ENCODE measurements at places on chromosomes 16 and 17.

DNA sequence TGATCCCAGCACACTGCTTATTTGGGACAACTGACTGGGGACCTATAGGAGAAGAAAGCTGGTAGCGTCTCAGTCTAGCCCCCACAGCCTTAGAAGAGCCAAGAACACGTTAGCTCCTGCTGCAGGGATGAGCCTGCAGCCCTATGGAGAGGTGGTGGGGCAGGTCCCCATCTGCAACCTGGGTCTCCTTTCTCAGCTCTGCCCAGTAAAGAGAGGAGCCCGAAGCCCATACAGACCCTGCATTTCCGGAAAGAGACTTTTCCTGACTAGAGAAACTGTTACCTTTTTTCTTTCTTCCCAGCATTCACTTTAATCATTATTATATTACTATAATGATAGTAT, 788 bp downstream of the METTL22 start:
- no peak for DNase-seq

- no peak for DNase-seq
These were observed 39.5 kb downstream of the DYNLRB2 start for GRCh38 chr16:80580109-80580832.

DNA sequence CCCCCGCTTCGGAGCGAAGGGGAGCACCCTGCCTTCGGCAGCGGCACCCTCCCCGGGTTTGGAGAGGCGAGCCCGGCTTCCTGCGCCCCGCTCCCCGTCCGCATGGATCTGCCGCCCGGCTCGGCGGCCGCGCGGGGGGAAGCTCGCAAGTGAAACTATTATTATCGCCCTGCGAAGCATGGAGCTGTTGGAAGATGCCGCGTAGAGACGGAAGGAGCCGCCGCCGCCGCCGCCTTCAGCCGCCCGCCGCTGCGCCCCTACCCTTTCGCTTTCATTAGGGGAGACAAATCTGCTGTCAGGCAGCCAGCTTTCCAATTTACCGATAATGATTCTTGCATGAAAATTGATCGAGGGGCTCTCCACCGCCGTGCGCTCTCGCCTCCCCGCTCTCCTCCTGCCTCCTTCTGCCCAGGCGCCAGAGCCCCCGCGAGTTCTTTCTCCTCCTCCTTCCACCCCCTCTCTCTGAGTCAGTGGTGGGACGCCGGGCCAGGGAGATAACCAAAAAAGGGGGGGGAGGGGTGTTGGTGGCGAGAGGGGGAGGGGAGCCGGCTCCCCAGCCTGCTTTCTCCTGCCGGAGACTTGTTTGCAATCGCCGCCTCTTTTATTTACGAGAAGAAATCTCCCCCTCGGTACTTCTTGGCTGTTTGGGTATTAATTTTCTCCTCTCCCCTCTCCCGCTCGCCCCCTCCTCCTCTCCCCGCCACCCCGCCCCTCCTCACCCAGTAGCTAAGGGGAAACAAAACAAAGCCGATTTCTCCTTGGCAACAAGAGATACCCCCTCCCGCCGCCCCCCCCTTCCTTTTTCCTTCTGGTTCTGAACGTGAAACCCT, 58.0 kb upstream of the GSE1 start:
- DNase-seq, result no peak

GRCh38 chr16:89266521-89267134, 49.1 kb downstream of the ZNF778 start:
- DNase-seq, result no peak

DNA sequence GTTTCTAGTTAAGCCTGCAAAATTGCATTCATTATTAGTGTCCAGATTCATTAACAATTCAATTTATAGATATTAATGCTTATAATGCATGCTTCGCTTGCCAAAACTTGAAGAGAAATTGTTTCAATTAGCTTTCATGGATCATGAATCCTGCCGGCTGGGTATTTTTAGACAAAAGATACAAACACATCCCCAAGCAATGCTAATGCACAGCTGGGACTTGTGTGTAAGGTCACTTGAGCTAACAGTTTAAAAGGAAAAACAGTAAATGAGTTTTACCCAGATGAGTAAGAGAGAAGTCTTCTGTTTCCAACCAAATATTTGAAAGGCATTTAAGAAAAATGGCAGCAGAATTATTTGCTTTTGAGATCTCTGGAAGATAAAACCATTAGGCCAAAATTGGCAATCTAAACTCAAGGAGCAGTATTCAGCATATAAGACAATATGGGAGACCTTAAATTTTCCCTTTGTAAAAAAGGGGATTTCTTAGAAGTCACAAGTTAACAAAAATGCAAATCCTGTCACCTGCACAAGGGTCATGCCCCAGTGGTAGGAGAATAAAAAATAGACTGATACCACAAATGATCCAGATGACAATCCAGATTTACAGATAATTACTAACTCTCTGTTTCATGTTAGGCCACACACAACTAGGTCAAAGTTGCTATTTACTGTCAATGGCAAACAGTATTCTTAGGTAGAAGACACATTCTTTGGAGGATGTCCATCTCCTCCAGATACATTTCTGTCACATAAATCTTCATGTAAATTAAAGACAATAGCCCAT, 418.4 kb upstream of the PMFBP1 start:
- DNase-seq, result no peak

- DNase-seq, result no peak
These were observed 128.2 kb upstream of the XYLT1 start for GRCh38 chr16:17598968-17599367.

DNA sequence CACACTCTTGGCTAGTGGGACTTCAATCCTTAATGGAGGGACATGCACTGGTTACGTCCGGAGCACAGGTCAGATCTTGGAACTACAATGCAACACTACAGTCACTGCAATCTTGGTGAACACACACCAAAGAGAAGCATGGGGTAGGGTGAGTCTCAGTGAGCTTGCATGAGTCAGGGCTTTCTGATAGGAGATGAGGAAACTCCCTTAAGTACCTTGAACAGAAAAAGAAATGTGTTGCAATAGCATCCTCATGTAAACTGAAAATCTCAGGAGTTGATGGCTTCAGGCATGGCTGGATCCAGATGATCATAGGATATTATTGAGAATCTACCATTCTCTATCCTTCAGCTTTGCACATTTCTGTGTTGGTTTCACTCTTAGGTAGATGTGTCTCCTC, 54.1 kb downstream of the CES1 start:
- DNase-seq, result no peak

GRCh38 chr16:58730724-58731370, 3.3 kb downstream of the GOT2 start:
- DNase-seq, result no peak

DNA sequence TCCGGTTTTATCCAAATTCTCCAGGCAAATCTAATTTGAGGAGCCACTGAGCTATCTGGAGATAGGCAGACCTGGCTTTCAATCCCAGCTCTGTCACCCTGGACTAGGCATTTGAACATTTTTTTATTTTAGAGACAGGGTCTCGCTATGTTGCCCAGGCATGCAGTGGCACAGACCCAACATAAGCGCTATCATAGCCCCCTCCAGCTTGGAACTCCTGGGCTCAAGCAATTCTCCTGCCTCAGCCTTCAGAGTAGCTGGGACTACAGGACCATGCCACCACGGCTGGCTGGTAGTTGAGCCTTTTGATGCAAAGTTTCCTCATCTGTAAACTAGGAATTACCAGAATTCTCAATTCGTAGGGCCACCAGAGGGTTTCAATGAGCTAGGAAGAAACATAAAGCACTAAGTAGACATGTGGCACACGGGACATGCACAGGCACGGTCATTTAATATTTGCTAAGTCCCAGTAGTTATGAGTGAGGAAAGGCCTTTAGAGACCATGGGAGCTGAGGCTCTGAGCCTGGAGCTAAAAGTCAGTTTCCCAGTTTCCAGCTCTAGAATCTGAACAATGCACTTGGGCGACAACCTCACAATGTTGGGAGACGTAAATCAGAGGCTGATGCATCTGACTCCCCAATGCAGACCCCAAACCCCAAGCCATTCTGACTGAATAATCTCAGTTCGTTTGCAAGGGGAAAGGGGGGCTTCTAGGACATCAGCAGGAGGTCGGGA, 1.1 kb downstream of the ELOB start:
- no peak for DNase-seq

DNA sequence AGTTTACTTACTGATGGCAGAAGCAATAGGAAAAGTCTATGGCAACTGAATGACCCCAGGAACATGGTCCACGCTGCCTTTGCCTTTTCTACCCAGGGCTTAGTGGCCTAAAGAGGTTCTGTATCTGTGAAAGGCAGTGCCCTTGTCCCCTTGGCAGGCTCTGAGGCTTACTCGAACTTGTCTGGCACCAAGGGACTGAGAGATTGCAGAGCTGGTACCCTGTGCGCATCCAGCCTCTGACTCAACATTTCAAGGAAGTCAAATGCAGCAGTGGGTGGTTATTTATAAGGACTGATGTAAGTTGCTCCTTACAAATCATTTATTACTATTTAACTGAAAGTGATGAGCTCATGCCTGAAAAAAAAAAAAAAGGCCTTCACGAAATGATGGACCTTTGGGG, 299.9 kb upstream of the MYOCD start:
- no peak for DNase-seq

- DNase-seq, result no peak
These were observed 511.8 kb upstream of the WSB1 start for GRCh38 chr17:26782153-26782552.

- DNase-seq, result no peak
These were observed 104.3 kb upstream of the NUDT7 start for GRCh38 chr16:77617996-77618395.

DNA sequence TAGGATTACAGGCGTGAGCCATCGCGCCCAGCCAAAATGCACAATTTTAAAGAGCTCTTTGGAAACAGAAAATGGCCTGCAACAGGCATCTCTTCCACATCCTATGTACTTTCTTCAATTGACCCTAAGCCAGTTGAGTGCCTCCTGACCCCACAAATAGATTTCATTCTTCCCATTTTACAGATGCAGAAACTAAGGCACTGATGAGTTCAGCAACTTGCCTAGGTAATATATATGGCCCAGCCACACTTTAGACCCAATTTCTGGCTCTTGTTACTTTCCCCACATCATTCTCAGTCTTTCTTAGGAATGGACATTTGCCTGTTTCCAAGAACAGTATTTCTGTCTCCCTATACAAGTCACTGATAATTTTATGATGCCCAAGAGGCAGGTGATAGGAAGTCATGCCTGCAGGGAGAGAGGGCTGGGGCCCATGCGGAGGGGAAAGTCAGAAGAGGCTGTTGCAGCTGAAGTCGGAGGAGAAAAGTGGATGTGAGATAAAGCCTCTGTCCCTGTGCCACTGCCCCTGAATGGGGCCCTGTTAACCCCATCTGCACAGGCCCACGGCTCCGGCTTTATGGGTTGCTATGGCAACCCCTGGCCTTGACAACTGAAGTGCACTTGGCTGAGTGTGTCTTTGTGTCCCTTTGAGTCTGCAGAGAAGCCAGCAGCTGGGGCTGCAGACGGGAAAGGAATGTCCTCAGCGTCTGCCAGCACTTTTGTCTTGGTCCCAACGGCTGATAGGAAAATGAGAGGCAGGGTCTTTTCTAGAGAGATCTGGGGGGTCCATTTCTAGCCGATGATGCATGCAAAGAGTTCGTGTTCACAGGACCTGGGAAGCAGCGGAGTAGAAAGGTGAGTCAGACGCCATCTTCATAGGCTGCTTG, 45.9 kb downstream of the ABAT start:
- DNase-seq, result no peak

GRCh38 chr16:84233748-84234147, 6.1 kb downstream of the KCNG4 start:
- no peak for DNase-seq

- DNase-seq, result no peak
These were observed 3.3 kb upstream of the SLC12A3 start for GRCh38 chr16:56861756-56862155.

DNA sequence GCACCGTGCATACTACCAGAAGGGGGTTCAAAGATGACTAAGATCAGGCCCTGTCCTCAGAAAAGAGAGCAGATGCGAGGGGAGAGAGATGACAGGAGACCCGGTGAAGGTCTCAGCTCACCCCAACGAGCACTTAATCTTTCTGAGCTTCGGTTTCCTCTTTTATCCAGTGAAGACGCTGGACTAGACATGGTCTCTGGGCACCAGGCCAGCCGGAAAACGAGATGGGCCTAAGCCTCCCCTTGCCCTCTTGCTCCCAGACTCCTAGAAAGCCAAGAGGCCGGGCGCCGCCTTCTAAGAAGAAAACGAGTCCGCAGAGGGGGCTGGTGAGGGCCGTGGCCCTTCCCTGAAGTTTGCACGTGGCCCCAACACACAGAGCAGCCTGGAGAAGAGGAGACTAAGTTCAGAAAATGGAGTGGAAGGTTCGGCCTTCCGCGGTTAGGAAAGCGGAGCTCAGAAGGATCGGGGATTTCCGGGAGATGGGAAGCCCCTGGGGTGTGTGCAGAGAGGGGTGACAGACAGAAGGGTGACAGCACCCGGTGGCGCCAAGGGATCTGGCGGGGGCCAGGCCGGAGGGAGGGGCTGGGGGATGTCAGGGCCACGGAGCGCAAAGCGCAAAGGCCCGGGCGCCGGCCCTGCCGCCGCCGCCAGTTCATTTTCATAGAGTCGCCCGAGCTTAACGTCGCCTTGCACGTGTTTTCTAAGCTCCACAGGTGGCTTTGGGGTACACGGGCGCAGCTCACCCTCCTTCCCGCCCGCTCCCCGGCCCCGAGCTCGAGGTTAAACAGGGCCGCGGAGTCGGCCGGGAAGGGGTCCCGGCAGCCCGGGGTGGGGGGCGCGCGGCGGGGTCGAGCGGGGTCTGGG, 42.1 kb upstream of the BHLHA9 start:
- no peak for DNase-seq

- DNase-seq, result no peak
These were observed 38.1 kb upstream of the SSTR5 start for GRCh38 chr16:1034230-1035065.

DNA sequence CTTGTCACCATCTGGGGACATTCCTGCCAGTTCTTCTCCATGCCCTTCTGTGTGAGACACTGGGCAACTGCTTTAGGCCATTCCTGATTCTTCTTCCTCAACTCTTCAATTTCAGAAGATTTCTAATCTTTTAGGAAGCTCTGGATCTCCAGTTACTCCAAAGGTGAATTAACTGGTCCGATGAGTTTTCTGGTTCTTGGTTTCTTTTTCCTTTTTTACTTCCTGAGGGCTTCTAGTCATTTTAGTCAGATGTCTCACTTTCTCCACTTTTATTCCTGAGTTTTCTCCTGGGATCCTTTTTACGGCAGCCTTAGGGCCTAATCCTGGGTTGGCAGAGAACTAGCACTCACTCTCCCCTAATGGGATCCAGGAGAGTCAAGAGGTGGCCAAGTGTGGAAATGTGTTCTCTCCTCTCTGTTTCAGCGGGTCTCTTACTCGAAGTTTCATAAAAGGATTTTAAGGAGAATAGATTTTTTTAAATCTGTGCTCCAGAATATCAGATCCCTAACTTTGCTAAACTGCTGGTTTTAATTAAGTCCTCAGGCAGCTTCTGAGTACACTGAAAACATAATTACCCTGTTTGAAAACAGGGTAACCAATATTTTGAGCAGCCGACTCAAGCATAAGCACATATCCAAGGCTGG, 107.6 kb downstream of the RMI2 start:
- DNase-seq, result no peak

- no peak for DNase-seq
These were observed 17.2 kb downstream of the RARA start for GRCh38 chr17:40326014-40326831.

- DNase-seq, result no peak
These were observed 52.0 kb downstream of the BAIAP2 start for GRCh38 chr17:81086789-81087551.

Data from left renal pelvis (tissue), 4 donors.